Esophagus mucosa (tissue), 1 donor: ENCODE measurements at places on chromosomes 12 and 14.
A peak's percentile ranks its signal among the peaks of the same experiment; 100 is the strongest.

- no peak for ATAC-seq
Measured at GRCh38 chr14:28754209-28754985, 12.2 kb upstream of the FOXG1 start.

GRCh38 chr14:100905166-100905565 lies 1.6 kb upstream of the RTL1 start:
- ATAC-seq = no peak

GRCh38 chr12:38782359-38782758 lies 123.0 kb downstream of the CPNE8 start:
- ATAC-seq = no peak

DNA sequence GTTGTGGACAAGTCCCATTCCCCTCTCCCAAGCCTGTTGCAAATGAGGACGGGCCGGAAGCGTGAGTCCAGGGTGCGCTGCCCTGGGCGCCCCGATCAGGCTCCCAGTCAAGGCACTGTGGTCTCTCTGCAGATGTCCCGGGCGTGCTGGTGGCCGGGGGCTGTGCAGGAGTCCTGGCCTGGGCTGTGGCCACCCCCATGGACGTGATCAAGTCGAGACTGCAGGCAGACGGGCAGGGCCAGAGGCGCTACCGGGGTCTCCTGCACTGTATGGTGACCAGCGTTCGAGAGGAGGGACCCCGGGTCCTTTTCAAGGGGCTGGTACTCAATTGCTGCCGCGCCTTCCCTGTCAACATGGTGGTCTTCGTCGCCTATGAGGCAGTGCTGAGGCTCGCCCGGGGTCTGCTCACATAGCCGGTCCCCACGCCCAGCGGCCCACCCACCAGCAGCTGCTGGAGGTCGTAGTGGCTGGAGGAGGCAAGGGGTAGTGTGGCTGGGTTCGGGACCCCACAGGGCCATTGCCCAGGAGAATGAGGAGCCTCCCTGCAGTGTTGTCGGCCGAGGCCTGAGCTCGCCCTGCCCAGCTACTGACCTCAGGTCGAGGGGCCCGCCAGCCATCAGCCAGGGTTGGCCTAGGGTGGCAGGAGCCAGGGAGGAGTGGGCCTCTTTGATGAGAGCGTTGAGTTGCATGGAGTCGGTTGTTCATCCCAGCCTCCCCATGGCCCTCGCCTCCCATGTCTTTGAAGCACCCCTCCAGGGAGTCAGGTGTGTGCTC lies 6.3 kb downstream of the SLC25A47 start:
- ATAC-seq = no peak

- no peak for ATAC-seq
Measured at GRCh38 chr12:105120551-105120950, 13.0 kb downstream of the WASHC4 start.

DNA sequence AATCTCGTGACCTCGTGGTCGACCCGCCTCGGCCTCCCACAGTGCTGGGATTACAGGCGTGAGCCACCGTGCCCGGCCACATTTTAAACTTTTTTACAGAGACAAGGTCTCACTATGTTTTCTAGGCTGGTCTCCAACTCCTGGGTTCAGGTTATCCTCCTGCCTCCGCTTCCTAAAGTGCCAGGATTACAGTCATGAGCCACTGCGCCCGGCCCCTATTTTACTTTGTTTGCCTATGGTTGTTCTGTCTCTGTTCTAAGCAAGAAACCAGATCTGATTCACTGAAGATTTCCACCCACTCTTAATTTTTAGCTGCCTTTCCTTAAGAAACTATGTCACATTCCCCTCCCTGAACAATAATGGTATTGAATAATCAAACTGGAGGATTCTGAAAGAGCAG lies 38.9 kb upstream of the PSEN1 start:
- ATAC-seq = no peak

DNA sequence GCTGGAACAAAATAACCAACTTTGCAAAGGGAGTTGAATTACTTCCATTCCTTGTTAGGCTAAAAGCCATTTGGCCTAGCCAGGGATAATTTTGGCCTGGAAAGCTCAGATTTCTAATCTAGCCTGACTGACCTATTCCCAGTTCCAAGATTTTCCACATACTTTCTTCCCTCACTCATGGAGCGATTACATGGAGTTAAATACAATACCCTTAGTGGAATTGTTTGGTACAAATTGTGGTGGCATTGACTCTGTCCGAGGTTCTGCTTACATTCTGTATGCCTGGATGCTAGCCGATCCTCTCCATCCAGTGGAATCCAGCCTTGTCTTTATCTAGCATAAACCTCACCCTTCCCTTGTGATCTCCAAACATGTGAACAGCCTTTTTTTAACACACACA lies 965.1 kb downstream of the DIO2 start:
- no peak for ATAC-seq

- ATAC-seq = peak; percentile 65
Measured at GRCh38 chr14:99430491-99430890, 50.2 kb downstream of the SETD3 start.

DNA sequence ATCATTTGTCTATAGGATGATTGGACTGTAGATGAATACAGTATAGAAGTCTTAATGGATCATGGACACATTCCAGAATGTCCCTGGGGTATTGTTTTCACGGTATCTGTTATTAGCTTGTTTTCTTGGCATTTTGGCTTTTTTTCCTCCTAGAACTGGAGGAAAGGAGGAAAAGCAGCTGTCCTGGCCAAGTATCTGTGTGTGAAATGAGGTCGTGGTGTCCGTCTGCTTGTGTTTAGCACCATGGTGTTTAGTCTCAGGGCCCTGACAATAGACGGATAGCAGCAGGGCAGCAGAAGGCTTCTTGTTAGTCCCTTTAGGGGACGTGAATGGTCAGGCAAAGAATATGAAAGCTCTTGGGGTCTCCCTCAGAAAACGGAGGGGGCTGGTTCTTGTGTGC lies 21.2 kb downstream of the FGF6 start:
- no peak for ATAC-seq

- peak; percentile 83 for ATAC-seq
Measured at GRCh38 chr12:53099071-53099882, 1.8 kb downstream of the IGFBP6 start.

DNA sequence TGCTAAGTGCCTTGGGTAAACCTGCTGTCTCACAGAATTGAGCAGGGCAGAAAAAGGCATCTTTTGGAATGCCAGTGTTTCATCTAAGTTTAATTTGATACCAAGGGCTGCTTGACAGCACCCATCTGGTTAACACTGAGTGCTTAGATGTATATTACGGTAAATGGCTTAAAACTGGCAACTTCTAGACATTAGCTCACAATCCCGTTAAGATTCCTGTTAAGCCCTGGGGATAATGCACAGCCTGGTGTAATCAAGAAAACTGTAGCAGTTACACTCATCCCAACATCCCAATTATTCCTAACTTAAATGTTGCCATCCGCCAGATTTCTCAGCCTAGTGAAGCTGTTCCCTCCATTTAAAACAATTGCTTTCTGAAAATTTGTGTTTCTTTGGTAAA lies 29.9 kb downstream of the PPFIBP1 start:
- no peak for ATAC-seq

DNA sequence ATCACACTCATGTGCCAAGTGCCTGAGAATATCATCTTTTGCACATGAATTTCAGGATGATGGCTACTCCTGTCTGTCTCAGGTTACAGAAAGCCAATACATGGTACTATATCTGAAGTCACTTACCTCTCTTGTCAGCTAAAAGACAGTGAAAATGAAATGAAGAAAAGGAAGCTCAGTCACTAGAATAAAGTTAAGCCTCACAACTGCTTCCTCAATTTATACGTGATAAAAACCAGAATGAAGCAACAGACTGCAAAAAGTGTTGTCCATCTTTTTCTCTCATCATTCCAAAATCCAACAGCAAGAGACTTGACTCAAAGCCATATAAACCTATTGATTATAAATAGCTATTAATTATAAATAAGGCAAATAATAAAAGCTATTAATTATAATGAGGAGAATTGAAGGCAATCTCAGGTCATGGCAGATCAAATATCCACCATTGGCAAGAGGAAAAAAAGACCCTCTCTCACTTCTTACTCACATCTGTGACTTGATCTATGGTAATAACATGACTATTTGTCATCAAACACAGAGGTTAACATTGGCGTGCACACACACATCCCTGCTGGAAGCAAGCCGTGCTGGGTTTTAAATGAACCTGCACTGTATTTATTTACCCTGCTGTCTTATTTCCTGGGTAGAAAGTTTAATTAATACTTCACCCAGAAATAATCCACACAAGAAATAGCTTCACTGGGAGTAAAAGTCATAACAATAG lies 10.0 kb downstream of the NIN start:
- ATAC-seq = no peak

- ATAC-seq = no peak
Measured at GRCh38 chr12:68784015-68784414, 24.0 kb upstream of the MDM2 start.
